D341Med (cell line): ENCODE measurements at places on chromosomes 6 and 20.
A peak's percentile ranks its signal among the peaks of the same experiment; 100 is the strongest.

DNA sequence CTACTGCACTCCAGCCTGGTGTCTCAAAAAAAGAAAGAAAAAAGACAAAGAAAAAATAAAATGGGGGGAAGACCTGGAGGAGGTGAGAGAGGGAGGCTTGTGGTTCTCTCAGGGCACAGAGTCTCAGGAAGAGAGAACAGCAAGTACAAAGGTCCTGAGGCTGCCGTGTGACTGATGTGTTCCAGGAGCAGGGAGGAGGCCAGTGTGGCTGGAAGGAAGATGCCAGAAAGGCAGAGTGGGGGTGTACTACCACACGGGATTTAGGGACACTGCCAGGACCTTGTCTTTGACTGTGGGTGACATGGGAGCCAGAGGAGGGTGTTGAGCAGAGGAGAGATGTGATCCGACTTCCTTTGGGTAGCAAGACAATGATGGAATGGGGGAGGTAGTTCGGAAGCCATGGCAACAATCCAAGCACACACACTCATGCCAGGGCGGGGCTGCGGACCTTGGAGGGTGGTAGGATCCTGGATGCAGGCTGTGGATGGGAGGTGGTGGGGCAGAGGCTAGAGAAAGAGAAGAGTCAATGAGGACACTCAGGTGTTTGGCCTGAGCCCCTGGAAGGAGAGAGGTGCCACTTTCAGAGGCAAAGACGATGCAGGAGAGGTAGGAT, 136.4 kb upstream of the PTPN1 start:
- DNase-seq = no peak

DNA sequence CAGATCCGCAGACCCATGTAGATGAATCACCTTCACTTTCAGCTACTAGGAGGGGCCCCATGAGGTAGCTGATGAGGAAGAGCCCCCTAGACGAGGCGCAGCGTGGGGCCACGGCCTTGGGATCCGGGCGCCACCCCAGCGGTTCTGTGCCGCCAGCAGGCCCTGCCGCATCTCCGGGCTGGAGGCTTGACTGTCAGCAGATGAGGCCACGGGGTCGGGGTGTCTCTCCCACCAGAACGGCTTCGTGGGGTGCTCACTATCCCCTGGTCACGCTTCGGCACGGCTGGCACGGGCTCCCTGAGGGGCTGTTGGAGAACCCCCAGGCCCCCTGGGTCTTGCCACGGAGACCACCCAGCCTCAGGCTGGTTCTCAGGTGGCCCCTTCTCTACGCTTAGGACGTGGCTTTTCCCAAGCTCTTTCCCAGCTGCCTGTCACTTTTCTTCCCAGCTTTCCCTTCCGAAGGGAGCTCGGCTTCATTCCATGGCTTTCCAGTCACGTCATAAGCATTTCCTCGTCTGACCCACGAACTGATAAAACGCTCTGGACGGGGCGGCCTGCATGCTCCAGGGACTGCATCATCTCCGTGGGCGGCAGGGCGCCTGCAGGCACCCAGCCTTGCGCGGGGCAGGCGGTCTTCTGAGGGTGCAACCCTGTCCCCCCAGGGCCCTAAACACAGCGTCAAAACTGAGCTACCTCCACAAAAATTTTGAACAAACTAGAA, 85.9 kb downstream of the THBS2 start:
- DNase-seq = no peak

DNA sequence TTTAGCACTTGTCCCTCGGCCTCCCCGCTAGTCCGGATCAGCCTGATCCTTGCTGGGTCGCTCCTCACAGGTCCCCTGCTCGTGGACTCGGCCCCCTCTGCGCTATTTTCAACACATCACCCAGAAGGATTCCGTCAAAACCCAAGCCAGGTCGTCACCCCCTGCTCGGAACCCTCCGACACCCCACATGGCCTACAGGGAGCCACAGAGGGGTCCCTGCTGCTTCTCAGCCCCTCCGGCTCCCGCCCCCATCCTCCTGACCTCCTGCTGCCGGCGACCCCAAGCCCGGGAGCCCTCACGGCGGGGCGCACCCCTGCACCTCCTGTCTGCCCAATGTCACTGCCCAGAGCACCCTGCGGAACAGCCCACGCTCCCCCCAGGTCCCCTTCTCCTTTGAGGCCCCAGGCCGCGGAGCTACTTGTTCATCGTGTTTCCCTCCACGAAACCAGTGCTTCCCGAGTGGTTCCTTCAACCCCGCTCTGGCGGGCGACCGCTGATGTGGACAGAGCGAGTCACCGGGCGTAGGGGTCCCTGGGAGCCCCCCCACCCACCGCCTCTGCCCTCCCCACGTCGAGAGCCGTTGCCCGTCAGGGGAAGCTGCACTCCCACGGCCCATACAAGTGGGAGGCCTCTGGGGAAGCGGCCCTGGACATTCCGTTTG, 638 bp upstream of the MYL9 start:
- DNase-seq = peak; percentile 19

DNA sequence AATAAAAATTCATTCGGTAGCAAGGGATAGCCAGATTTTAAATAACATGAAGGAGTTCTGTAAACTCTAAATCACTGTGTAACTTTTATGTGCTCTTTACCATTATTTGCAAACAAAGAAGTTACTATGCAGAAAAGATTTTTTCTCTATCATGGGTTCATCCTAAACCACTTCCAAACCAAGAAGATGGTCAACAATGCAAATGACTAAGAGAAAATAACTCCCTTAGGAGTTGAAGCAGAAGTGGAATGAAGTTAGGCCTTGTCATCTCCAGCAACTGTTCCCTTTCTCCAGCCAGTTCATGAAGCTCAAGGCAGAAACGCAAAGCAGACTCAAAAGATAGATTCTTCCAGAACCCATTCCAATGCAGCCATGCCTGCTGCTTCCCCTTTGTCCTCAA, 66.0 kb downstream of the MBOAT1 start:
- no peak for DNase-seq

- no peak for DNase-seq
These were observed 9.5 kb upstream of the MICA start for GRCh38 chr6:31393932-31394331.

DNA sequence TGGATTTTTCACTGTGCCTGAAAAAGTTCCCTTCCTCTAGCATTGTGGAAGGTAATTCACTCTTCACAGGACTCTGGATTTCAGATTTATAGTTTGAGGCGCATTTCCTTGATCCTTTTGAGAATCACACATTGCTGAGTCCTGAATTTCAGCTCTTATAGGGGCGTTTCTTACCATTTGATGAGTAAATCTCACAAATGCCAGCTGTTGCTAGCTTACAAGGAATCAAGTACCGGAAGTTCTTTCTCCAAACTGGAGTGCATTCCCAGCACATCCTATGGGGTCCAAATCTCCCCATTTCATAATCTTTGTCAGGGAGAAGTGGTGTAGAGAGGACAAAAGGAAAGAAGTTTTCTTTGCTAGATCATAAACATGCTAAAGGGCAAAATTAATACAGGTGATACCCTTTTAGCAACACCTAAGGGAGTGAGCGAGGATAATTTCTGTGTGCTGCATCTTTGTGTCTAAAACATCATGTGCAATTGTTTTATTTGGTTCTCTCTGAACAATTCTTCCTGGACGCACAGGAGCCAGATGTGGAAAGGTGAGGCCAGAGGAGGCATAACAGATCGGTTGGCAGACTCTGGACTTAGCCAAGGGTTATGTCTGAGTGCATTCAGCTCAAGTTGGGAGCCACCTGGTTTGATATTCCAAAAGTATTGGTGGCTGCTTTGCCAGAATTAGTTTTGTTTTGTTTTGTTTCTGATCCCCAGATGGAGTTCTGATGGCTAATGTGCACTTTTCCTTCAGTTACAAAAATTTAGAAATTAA, 37.4 kb upstream of the EYA2 start:
- DNase-seq = no peak

- DNase-seq = no peak
These were observed 55.4 kb upstream of the MOXD1 start for GRCh38 chr6:132456700-132457143.

DNA sequence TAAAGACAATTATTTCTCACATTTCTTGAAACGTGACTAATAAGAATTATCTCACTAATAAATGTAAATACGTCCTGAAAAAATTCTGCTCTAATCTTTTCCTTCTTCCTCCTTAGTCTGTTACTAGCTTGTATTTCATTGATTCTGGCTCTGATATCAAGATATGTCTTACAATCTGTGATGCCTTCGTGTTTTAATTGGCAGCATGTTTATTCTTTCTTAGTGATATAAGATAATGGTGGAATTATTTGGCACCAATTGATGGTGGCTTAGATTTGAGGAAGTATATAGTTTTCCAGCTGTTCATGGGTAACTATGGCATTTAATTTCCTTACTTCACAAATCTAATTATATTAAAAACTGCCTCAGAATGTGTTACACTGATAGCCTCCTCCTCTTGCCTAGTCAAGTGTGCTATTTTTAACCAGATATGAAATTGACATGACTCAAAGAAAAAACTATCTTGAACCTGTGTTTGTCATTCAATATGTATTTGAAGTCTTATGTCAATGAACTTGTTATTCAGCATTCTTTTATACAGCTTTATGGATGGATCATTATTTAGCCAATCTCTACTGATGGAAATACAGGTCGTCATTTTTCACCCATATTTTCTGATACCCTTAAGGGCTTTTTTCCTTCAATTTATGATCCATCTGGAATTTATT, 5.3 kb downstream of the CCNC start:
- DNase-seq = no peak

DNA sequence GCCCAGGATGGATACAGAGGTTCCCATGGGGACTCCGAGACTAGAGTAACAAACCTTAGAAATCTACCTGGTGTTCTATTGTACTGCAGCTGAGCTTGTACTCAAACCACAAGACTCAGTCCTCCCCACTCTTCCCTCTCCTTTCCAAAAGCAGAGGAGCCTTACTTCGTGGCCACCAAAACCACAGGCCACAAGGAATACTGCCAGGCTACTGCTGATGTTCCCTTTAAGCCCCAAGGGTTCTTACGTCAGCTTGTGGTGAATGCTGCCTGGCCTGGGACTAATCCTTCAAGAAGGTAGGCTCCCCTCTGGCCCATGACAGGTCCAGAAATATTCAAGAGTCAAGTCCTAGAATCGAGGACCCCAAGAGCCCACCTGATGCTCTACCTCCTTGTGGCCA, 10.5 kb upstream of the DEFB128 start:
- DNase-seq = no peak

DNA sequence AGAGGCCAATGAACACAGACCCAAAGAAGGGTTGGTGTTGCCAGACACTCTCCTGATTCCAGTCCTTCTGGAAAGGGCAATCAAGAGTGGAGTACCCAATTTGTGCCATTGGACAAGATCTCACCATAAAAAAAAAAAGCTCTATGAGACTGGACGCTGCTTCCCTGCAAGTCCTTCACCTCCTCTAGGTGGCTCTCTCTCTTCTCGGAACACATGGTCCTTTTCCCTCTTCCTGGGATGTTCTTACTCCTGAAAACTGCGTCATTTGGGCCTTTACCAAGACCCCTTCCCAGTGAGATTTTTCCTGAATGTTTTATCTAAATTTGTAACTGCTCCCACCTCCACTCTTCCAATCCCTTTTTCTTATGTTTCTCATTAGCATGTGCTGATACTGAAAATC, 280.8 kb downstream of the FOXA2 start:
- DNase-seq = no peak

DNA sequence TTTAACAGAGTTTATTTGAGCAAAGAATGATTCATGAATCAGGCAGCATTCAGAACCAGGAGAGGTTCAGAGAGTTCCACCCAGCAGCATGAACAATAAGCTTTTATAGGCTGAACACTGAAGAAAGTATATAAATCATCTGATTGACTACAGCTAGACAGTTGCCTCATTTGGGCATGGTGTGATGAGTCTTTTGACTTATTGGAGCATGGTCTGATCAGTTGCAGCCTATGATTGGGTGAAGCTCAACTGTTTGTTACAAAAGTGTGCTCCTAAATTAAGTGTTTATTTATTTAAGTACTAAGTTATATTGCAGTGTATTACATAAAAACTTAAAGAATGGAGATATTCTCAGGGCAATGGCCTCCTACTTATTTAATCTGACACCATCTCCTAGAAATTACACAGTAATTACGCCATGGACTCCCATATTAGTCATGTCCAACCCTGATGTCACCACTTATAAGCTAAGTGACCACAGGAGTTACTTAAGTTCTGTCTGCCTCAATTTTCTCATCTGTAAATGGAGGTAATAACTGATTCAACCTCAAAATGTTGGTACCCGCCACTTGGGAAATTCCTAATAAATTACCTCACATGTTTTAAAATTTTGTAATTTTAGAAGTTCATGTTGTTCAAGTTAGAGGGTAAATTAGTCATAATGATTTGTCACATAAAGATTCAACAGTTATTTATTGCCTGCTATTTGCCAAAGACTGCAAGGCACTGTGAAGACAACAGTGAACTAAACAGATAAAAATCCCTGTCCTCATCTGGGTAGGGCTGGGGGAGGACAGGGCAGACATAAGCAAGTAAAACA, 15.2 kb upstream of the ROS1 start:
- DNase-seq = no peak

DNA sequence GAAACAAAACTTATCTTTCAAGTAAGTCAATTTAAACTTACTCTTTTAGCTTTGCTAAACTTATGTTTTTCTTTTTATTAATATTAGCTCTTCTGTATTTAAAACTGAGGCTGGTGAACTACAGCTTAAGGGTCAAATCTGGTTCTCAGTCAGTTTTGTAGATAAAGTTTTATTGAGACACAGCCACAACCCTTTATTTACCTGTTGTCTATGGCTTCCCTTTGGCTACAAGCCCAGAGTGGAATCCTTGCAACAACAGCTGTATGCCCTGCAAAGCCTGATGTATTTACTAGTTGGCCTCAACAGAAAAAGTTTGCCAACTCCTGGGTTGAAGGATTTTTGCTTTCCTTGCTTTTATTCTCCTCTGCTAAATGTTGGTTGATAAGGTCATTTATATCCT, 491.4 kb upstream of the RNF217 start:
- DNase-seq = no peak

- no peak for DNase-seq
These were observed 62.3 kb upstream of the TMEM181 start for GRCh38 chr6:158497620-158498019.

- no peak for DNase-seq
These were observed 123.0 kb downstream of the PLCB1 start for GRCh38 chr20:8254911-8255582.

DNA sequence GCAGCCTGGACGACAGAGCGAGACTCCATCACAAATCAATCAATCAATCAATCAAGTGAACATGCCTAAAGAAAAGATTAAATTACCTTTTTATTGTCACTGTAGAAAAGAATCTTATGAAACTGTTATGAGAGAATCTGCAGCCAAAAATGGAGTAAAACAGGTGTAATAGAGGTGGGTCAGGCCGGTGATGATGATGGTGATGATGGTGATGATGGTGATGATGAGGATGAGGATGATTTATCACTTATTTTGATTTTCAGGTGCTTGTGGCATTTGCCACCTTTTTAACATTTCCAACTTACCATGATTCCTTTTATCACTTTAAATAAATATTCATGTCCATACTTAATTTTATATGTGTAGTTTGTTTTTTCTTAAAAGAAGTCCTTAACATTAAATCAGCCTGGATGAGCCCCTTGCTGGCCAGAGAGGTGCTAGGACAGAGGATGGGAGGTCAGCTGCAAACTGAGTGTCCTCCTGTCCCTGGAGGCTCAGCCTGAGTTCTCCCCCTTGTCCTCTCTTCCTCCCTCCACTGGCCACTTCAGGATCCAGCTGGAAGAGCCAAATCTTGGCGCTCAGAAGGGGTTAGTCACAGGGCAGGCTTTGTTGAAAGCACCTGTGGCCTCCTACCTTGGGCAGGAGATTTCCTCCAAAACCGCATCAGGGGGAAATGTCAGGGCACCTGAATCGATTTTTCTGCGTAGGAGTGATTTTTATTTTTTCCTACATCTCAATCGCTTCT, 32.6 kb downstream of the SLC2A10 start:
- DNase-seq = no peak

GRCh38 chr6:41976794-41977484, 35.3 kb upstream of the CCND3 start:
- no peak for DNase-seq

GRCh38 chr20:4512891-4513550, 208.7 kb upstream of the PRND start:
- DNase-seq = no peak
